Fibroblast of lung (primary cell): ENCODE measurements at places on chromosomes 5 and 9.

DNA sequence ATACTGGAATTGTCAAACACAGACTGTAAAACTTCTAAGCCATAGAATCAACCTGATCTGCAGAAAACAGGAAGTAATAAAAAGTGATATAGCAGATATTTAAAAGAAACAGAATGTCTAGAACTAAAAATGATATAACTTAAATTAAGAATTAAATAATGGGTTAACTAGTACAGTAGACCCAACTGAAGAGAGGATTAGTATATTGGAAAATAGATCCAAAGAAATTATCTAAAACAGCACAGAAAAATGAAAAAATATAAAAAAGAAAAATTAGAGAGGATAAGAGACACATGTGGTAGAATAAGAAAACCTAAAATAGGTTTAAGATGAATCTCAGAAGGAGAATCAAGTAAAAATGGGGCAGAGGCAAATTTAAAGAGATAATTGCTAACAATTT is 219.9 kb downstream of the SEMA6A start:
- DNase-seq, result no peak

- DNase-seq, result no peak
Measured at GRCh38 chr9:99055384-99055783, 49.5 kb upstream of the TGFBR1 start.

DNA sequence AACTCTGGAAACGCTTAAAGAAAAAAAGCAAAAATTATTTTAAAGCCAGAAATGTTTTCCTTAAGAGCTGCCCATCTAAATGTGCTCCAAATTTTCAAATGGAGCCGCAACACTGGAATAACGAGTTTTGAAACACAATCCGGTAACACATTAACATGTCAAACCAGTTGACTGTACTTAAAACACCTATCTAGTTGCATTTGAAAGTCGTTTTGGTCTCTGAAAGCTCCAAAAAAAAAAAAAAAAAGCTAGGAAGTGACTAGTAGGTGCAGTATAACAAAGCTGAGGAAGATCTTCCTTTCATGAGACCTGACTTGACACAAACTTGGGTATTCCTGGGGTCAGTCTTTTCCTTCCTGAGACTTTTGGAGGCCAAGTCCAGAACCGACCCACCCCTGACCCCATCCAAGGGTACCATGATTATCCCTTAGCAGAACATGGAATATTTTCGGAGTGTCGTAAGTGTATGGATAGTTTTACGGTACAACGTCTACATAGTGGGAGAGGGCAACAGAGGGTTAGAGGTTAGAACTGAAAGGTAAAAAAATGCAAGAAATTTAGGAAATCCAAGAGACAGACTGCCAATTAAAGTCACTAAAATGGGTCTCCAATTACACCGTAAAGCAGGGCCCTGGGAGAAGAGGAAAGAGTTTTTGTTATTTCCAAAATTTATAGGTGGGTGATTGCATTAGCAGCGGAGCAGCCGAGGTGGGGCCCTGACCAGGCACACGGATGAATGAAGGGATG is 812 bp downstream of the CETN3 start:
- no peak for DNase-seq

DNA sequence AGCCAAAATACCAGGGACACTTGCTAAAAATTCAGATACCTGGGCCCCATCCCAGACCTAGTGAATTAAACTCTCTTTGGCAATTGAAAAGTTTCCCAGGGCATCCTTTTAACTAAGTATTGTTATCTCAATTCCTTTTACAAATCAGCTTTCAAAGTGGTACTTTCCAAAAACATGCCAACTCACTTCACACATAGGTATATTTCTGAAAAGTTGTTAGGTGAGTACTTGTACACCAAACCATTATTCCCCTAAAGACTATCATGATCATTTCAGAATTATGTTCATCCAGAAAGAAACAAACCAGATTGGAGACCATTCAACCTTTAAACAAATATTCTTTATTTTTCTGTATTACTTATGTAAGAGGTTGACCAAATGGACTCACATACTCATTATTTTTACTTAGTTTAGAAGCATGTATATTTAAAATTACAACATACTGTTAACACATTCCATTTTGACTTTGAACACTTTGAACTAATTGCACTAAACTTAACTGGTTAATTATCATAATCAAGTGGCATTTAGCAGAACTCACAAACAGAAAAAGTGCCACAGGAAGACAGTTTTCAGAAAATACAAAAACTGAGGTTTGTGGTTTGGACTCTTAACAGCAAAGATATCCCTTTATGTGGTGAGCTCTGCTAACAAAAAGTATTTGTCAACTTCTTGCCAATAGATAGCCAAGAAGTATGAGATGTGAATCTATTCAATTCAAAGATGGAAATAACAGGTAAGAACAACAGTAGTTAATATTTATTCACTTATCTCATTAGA is 40.7 kb downstream of the KIAA0825 start:
- DNase-seq, result no peak

DNA sequence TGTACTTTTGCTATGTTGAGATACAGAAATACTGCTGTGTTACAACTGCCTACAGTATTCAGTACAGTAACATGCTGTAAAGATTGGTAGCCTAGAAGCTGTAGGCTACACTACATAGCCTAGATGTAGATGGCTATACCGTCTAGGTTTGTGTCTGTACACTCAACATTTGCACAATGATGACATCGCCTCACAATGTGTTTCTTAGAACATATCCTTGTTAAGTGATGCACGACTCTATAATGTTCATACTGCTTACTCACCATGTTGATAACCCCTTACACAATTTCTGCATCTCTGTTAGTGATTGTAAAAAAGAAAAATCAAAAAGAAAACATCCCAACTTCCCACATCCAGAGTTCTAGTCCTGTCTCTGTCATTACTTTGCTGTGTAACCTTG is 450.0 kb downstream of the CCDC171 start:
- DNase-seq, result peak; percentile 59

DNA sequence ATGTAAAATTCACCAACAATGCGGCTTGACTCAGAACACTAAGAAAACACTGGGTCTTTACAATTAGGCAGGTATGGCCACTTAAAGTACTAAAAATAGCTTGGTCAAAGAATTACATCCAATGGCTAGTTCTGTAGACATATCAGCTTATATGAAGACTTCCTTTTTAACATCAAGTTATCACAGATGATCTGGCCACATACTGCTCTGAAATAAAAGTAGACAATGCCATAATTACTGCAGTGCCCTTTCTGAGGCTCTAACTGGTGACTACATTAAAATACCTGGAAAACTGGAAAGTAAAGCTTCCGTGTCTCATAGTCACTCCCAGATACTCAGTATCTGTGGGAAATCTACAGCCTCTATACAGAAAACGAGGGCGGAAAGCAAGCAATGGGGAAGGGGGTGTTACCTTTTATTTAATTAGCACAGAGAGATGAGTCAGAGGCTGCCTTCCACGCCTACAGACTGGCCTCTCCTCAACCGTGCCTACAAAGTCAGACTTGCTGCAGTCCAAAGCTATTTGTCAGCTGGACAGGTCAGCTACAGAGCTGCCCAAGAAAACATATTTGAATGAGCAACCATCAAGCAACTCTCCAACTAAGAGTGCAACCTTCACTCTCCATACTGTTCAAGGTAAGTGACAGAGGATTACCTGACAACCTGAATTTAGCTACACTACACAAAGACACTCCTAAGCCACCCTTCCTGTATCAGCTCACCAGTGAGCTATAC is 8.7 kb downstream of the SERINC5 start:
- peak; percentile 85 for DNase-seq

- no peak for DNase-seq
Measured at GRCh38 chr5:110542949-110543348, 183.5 kb downstream of the TMEM232 start.

DNA sequence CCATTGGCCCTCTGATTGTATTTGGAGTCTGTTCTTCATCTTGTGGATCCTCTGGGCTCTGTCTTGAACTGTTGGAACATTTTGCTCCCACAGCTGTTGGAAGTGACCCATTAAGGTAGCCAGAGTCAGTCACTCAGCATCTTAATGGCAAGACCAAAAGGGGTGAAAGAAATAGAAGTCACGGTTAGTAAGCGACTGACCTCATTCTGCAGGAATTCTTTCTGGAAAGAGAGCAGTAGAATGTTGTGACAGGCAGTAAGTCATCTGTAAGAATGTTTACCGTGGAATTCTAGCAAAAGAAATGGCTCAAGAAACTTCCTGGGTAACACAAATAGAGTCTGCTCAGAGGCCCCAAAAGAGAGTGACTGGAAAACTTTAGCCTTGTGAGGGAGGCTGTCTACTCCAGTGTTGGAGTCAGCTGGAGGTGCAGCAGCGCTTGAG is 28.6 kb upstream of the TNC start:
- peak; percentile 90 for DNase-seq
